Activated CD8-positive, alpha-beta T cell treated with anti-CD3 and anti-CD28 coated beads, Interleukin-2, amount 10 ng/mL, durations not matched to agents 7 days and 5 days (primary cell): ENCODE measurements at places on chromosomes 12 and 14. TPM values are rescaled to one million over a fixed set of nuclear protein-coding genes. Genes with fewer than 3 reads are reported as not detected.
A peak's percentile ranks its signal among the peaks of the same experiment; 100 is the strongest.

GRCh38 chr12:27012982-27013255, 1.3 kb downstream of the TM7SF3 start:
- DNase-seq, result no peak

- DNase-seq, result peak; percentile 82
Observed at GRCh38 chr14:89767861-89768268, 186.7 kb downstream of the EFCAB11 start.

DNA sequence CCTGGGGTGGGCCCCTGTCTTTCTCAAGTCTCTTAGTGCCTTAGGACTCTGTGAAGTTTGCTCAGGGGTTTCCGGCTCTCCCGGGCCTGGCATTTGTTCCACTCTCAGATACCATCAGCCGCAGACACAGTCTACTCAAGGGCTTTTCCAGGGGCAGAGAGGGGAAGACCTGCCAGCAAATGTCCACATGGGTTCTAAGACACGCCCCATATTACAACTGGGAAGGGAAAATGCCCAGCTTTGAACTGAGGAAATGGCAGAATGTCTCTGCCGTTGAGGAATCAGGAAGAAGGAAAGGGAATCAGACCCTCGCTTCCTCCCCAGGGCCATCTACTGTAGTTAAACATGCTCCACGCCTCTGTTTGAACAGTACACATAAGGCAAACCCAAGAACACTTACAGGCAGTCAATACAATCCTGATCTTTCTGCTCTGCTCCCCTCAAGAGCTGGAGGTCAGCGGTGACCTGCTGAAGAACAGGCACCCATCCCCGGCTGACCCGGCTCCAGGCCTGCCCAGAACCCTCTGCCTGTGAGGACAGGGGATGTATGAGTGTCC, 7.9 kb downstream of the CCDC85C start:
- no peak for DNase-seq

GRCh38 chr14:36998686-36999085, 173.7 kb downstream of the SLC25A21 start:
- DNase-seq, result no peak

DNA sequence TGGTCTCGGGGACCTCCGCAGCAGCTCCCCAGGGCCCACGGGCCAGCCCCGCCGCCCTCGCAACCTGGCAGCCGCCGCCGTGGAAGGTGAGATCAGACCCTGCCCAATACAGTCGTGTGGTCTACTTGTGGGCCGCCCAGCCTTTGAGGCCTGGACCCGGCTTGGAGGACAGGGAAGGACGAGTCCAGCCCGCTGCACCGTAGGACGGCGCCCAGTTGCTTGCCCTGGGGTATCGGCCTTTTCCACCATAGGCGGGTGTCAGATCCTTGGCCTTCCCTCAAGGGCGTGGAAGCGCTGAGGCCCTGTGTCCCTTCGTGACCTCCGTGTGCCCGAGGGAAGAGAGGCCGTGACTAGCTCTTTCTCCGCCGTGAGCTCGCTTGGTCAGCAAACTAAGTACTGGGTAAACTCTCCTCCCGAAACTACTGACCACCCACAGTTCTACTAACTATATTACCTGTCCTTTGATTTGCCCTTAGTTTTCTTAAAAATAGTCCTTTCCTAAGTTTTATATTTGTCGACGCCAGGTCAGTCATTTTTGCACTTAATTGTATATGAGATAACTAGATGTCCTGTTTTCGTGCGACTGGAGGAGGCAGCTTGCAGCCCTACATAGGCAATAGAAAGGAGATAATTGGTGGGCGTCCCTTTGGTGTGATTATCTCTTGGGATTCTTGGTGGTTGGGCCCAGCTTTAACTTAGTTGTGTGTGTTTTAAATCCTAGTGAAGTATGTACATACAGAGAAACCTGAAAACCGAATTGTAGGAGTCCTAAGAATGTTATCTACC, 757 bp downstream of the SLC25A3 start:
- DNase-seq, result no peak

DNA sequence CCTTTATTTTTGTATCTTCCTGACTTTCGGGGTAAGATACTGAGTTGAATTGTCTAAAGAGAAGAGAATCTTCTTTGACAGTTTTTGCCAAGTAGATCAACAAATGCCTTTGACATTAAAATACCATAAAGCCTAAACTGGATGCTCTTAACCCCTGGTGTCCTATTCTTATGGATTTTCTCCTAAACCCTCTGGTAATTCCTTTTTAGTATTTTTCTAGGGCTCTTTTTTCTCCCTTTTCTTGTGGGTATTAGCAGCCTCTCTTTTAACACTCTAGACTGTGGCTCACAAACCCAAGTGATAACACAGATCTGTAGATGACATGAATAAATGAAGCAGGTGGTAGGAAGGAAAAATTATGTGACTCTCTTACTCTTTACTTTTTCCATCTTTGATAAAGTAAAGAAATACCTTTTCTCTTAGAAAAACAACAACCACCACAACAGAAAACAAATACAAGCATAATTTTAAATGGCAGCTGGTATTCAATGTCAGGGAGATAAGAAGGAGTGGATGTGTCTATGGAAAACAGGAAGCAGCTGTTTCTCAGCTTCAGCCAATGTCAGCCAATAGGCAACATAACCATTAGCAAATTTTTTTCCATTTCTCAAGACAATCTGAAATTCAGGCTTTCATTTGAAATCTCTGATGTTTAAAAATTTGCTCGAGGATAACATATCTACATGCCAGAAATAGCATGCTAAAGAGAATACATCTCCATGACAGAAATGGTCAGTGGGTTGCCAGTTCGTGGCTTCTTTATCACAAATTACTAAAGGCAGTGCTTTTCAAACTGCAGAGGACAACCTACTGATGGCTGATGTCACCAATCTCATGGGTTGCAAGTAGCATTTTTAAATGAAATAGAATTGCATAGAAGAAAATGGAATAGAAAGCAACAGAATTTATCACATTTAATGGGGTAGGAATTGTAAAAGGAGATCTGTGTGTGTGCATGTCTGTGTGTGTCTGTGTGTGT, 123.1 kb upstream of the KRR1 start:
- DNase-seq, result no peak

GRCh38 chr12:65269603-65270002, 8.9 kb upstream of the MSRB3 start:
- no peak for DNase-seq

DNA sequence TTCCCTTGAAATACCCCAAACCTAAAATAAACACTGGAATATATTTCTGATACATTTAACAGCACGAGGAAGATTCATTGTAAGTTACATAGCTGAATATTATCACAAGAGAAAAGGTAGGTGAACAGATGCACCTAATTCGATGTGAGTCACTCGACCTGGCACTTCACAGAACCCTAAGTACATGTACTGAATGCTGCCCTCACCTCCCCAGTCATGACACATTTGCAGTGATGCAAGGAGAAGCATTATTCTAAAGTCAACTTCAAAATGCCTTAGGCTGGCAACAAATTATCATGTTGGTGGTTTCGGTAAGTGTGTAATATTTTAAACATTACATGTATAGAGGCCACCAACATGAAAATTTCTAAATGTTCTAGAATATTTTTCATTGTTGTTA, 35.2 kb upstream of the TMTC2 start:
- no peak for DNase-seq

GRCh38 chr14:77950371-77951063, 150.6 kb downstream of the ADCK1 start:
- no peak for DNase-seq

GRCh38 chr12:115866909-115867525, 410.5 kb downstream of the MED13L start:
- DNase-seq, result no peak

ZNF605 gene
- total RNA-seq, result 9.9 TPM

HSPB8 gene
- total RNA-seq, result not detected

GRCh38 chr14:34003691-34004090, 52.8 kb upstream of the EGLN3 start:
- no peak for DNase-seq

LMNTD1 gene
- total RNA-seq, result not detected

SLC17A8 gene
- not detected for total RNA-seq

- DNase-seq, result no peak
Observed at GRCh38 chr12:27338473-27338872, 5.8 kb downstream of the BMAL2 start.

CRIP2 gene
- 0.21 TPM for total RNA-seq

- no peak for DNase-seq
Observed at GRCh38 chr12:39971348-39971747, 134.5 kb downstream of the SLC2A13 start.

NEK9 gene
- 80.0 TPM for total RNA-seq

DNA sequence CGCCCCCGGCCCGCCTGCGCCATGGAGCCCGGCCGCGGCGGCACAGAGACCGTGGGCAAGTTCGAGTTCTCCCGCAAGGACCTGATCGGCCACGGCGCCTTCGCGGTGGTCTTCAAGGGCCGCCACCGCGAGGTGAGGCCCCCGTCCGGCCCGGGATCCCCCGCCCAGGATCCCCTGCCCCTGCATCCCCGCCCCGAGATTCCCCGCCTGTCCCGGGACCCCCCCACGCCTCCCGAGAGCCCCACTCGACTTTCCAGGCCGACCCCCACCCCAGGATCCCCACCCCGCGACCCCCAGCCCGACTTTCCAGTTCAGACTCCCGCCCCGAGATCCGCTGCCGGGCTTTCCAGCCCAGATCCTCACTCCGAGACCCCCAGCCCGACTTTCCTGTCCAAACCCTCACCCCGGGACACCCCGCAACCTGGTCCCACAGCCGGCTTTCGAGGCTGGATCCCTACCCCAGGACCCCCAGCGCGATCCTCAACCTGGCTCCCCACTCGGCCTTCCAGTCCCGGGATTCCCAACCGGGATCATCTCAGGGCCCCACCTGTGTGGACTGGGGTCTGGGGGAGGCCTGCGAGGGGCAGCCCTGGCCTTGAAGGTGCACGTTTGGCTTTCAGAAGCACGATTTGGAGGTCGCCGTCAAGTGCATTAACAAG, 688 bp downstream of the ULK1 start:
- DNase-seq, result peak; percentile 33

DNA sequence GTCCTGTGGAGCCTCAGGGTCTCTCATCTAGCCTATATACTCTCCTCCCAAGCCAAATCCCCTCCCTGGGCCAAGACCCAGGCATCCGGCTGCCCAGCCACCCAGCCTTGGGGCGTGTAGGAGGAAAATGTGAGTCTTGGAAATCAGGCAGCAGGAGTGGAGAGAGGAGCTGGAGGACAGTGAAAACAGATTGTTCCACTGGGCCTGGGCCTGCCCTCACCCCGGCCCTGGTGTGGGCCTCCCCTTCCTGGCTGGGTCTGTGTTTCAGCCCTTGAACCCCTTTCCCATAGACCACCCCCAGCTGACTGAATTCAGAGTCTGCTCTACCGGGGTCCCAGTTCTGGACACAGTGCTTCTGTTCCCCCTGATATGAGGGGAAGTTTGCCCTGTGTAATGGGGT, 6.7 kb downstream of the ITGA5 start:
- no peak for DNase-seq

DNA sequence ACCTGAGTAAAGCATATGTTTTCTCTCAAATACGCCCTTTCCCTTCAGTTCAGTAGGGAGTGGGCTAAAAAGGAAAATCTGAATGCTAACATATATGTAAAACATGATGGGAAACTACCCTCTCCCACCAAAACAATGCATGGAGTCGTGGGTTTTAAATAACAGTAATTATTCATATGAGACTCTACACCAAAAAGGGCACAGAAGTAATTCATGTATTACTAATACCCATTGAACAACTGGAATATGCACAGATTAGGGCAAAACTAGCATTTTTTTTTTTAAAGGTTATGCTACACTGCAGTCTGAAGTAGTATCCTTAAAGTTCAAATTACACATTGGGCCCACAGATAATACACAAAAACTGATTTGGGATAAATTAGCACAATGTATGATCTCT, 8.1 kb upstream of the ARID2 start:
- DNase-seq, result no peak
